GM13976 (cell line): ENCODE measurements at places on chromosomes 4 and X.

- no peak for DNase-seq
Measured at GRCh38 chrX:114952696-114953095, 64.7 kb downstream of the IL13RA2 start.

DNA sequence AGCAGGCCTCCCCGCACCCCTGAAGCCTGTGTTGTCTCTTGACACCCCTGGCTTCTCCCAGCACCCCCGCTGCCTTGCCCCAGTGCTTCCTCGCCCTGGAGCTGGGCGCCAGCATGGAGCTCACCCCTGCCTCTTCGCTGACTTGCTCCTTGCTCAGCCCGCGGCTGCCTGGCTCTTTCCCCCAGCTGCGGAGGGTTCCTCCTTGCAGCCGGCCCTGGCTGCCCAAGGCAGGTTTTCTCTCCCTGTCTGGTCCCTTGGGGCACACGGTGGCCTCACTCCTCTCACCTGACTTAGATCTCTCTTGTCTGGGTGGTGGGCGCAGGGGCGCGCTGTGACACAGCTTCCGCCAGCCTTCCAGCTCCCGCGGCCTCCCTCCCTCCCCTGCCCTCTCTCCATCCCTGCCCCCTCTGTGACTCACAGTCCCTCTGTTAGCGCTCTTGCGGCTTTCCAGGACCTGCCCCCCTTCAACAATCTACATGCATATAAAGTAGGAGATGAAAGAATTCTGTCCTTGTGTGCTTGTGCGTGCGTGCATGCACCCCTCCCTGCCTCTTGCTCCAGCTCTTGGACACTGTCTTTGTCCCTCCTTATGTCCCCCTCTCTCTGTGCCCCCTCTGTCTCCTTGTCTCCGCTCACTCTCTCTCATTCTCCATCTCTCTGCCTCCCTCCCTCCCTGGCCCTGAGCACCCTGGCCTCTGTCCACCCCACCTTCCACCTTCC lies 2.2 kb downstream of the PLXNB3 start:
- DNase-seq = peak; percentile 37

- no peak for DNase-seq
Measured at GRCh38 chr4:53711926-53712325, 120.6 kb upstream of the LNX1 start.

GRCh38 chrX:133468051-133468450 lies 52.8 kb upstream of the GPC4 start:
- no peak for DNase-seq

- no peak for DNase-seq
Measured at GRCh38 chr4:56251556-56251955, 135.7 kb downstream of the AASDH start.

GRCh38 chr4:121183989-121184388 lies 19.9 kb upstream of the TNIP3 start:
- no peak for DNase-seq

- DNase-seq = no peak
Measured at GRCh38 chr4:6591781-6592180, 16.8 kb downstream of the MAN2B2 start.

- DNase-seq = peak; percentile 26
Measured at GRCh38 chrX:118225711-118226428, 109.3 kb upstream of the KLHL13 start.

- DNase-seq = no peak
Measured at GRCh38 chrX:69431420-69431819, 72.7 kb upstream of the NALF2 start.

- DNase-seq = peak; percentile 44
Measured at GRCh38 chr4:42281324-42282020, 115.8 kb upstream of the SHISA3 start.

GRCh38 chr4:137534516-137534915 lies 2.2 kb upstream of the PCDH18 start:
- no peak for DNase-seq
